ELR (cell line): ENCODE measurements at places on chromosomes 3 and 15.

- DNase-seq: peak; percentile 62
Measured at GRCh38 chr3:10242182-10243065, 5.8 kb upstream of the TATDN2 start.

- DNase-seq: no peak
Measured at GRCh38 chr3:21117370-21117769, 633.6 kb downstream of the ZNF385D start.

DNA sequence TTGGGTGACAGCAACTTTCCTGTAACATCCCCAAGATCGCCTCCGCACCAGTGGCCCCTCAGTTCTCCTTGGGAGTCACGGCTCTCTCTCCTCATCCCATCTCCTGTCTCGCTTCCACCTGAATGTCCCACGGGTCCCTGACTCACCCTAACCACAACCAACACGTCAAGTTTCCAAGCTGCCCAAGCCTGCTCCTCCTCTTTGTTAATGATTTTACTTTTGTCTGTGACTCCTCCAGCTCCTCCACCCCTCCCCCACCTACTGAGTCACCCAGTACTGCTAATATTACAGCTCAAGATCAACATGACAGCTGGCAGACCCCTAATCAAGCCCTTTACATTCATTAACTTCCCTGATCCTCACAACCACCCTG, 39.3 kb downstream of the BDH1 start:
- DNase-seq: peak; percentile 97

GRCh38 chr3:104606812-104607211, 759.9 kb upstream of the ALCAM start:
- DNase-seq: no peak

DNA sequence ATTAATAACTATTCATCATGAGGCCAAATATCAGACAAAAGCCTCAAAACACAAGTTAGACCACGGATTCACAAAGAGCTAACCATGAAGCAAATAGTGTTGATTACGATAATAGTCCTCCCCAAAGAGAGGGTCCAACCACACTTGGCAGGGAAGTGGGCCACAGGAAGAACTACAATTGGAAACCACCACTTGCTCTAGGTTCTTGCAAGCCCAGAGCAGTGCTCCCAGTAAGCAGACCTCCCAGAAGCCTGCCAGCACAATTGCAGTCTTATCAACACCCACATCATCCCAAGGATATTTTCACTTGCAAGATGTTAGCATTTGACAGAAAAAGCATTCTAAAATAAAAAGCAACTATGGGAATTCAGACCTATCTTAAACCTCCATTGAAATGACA, 11.3 kb downstream of the SETD2 start:
- DNase-seq: no peak

DNA sequence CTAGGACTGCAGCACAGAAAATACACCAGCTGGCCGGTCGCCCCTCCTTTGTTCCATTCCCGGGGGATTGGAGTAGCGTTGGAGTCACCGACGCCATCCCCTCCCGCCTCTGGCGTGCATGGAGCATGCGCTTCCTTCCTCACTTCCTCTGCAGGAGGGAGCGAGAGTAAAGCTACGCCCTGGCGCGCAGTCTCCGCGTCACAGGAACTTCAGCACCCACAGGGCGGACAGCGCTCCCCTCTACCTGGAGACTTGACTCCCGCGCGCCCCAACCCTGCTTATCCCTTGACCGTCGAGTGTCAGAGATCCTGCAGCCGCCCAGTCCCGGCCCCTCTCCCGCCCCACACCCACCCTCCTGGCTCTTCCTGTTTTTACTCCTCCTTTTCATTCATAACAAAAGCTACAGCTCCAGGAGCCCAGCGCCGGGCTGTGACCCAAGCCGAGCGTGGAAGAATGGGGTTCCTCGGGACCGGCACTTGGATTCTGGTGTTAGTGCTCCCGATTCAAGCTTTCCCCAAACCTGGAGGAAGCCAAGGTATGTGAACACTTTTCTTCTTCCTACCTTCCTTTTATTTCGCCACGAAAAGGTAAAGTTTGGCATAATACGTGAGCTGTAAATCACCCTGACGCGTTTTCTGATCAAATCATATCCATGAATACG, at the start of gene SCG3:
SCG3 (plus strand) TSS at position 201 of the 661 bp plus-strand sequence; CDS start at position 454, 253 bp downstream.
- peak; percentile 32 for DNase-seq

DNA sequence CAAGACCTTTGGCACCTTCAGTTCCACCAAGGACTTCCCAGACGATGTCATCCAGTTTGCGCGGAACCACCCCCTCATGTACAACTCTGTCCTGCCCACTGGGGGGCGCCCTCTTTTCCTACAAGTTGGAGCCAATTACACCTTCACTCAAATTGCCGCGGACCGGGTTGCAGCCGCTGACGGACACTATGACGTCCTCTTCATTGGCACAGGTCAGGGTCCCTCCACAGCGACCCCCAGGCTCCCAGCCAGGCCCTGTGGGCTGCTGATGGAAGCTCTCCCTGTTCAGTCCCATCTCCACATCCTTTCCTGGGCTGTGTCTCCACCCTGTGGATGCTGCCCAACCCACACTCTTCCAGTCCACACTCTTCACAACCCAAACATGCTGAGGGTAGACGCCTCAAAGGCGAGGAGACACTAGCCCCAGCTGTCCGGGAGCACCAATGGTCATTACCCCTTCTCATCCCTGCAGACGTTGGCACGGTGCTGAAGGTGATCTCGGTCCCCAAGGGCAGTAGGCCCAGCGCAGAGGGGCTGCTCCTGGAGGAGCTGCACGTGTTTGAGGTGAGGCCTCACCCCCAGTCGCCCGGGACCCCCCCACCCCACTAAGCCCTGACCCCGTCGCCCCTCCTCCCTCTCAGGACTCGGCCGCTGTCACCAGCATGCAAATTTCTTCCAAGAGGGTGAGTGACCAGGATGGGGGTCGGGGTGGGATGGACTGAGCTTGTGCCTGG, 4.3 kb upstream of the LSMEM2 start:
- DNase-seq: peak; percentile 68

GRCh38 chr3:119333773-119334509, 39.8 kb downstream of the ARHGAP31 start:
- DNase-seq: no peak

GRCh38 chr15:41581110-41581509, 22.1 kb downstream of the TYRO3 start:
- DNase-seq: peak; percentile 27

- no peak for DNase-seq
Measured at GRCh38 chr3:184726497-184726896, 14.6 kb upstream of the MAGEF1 start.

DNA sequence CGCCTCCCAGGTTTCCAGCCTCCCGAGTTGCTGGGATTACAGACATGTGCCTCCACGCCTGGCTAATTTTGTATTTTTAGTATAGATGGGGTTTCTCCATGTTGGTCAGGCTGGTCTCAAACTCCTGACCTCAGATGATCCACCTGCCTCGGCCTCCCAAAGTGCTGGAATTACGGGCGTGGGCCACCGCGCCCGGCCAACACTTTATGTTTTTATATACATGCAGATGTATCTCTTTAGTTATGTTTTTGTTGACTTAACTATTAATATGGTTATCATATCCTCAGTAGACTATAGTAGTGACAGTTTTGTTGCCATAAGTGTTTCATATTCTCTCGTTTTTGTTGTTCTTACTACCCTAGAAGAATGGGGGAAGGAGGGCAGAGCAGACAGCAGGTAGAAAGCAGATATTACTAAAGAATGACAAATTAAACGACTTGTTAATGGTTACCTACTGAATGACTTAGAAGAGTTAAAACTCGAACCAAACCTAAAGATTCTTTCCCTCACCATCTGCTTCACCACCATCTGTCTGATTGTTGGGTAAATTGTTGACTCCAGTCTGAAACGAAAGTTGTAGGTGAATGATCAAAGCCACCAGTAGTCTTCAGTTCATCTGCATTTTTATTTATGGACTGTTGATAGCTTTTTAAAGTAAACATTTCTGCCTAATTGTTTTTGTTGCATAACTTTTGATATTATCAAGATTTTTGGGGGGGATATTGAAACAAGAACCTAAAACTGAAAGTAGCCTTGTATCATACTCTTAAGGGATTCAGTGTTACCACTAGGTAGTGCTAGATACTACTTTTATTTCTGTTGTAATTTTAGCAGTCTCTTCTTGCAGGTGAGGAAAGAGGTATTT, 89.3 kb downstream of the RASA2 start:
- peak; percentile 42 for DNase-seq

- DNase-seq: no peak
Measured at GRCh38 chr15:75107516-75107907, 84.1 kb downstream of the PPCDC start.
